ENCODE measurements at places on chromosomes 1 and 21.

DNA sequence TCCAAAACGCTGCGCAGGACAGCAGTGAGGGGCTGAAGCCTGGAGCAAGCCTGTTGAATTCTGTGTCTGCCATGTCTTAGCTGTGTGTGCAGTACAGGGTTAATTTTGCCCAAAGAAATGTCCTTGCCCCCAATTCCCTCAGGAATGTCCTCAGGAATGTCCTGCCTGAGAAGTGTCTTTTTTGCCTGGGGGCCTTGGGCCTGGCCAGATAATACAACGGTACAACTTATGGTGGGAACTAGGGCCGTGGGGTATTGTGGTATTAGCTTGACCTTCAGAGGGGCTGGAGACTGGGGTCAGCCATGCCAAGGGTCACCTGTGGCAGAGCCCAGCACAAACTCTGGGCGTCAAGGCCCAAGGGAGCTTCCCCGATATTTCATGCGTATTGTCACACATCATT is 107.7 kb downstream of the AJAP1 start:
- no peak for DNase-seq

DNA sequence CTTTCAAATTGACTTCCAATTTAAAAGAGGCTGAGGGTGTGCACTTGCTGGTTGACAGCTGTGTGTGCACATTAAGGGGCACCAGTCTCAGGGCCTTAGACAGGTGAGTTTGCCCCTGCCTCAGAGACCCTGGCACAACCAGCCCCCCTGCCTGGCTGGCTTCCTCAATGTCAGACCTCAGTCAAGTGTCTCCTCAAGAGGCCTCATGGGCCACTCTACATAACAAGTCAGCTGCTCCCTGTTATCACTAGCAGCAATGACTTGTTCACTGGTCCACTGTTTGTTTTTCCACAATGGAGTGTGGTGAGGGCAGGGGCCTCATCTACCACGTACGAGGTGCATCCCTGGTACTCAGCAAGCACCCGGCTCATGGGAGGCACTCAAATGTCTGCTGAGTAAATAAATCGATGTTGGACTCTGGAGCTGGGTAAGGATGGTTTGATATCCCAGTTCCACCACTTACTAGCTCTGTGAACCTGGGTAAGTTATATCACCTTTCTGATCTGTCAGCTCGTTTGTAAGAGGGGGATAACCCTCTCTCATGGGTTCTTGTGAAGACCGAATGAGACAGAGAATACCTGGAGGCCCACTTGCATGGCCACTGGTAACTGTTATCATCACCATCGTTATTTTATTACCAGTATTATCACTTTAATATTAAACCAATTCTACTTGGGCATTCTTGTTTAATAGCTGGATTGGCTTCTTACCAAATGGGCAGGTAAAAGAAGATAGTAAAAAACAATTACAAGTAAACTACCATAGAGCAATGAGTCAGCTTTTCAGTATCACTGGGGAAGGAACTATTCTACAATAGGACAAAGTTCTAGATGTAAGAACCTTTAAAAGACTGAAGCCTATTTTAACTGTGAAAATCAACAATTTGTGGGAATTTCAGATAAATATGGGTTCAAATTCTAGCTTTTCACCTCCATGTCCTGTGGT is 64.6 kb downstream of the SLC66A1 start:
- no peak for DNase-seq

GRCh38 chr1:71106658-71107322 is 26.0 kb upstream of the ZRANB2 start:
- DNase-seq: no peak

- no peak for DNase-seq
These were observed 83.8 kb upstream of the ETS2 start for GRCh38 chr21:38721958-38722357.

DNA sequence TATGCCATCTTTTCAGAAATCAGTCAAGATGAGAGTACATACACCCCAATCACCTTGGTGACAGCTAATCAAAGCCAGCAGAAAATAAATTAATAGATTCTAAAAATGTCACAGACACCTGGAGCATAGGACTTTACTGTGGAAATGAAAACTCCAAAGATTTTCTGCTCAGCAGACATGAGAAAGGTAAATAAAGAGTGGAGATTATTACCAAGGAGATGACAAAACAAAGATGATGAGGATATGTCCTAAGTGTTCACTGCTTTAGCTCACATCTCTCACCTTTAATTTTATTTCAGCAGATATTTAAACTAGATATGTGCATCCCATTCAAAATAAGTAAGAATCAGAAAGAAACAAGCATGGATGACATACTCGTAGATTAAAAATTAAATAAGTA is 14.8 kb upstream of the KCNT2 start:
- DNase-seq: no peak

GRCh38 chr21:23694390-23694789 is 1912.9 kb downstream of the MRPL39 start:
- DNase-seq: no peak

- no peak for DNase-seq
These were observed 34.9 kb upstream of the GADD45A start for GRCh38 chr1:67650061-67650460.

- no peak for DNase-seq
These were observed 94.4 kb downstream of the RASAL2 start for GRCh38 chr1:178188306-178188705.

DNA sequence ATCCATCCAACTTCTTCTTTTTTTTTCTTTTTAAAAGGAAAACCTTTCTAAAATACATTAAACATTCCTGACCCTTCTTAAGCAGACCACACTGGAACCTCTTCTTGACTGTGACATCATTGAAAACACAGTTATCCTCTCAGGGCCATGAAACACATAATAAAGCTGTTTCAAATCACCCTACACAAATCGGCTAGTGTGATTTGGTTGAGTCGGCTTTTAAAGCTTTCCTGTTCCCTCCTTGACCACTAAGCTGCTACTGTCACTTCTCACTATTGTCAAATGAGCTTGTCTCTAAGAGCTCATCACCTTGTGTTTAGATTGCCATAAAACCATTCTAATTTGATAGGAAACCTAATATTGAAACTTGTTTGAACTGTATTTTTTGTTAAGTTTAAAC is 5.9 kb downstream of the USP24 start:
- no peak for DNase-seq

DNA sequence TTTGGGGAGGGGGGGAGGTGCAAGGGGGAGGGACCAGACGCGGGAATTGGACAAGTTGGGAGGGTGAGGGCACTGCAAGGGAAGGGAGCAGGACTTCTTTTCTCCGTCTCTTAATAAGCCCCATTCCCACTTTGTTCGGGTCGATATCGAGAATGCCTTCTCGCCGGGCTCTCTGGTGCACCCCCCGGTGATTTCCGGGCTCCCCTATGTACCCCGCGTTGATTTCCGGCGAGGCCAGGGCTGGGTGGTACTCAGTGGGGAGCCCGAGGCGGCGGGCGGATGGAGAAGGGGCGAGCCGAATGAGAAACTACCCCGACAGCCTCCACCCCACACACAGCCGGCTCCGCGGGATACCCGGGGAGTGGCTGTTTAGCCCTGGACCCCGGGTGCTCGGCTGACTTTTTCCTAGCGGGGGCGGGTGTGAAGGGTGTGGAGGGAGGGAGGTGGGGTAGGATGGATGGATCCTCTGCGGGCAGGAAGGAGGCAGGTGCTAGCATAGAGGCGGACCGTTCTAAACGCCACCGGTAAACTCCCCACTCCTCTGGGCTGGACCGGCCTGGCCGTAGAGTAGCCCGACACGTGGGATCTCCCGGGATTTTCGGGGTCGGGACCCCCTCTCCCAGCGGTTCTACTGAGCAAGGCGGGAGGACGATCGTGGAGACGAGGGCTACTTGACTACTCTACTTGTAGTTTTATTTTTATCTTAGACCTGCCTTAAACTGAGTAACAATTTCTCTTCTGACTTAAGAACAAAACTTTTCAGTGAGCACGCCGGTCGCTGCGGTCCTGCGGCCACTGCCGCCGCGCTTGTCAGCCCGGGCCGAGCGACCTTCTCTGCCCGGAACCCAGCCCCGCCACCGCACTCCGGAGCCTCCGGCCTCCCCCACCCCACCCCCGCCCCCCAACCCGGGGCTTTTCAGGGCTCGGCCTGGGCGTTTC is 1.0 kb downstream of the RNF220 start:
- no peak for DNase-seq

- DNase-seq: no peak
These were observed 8.2 kb upstream of the TTC34 start for GRCh38 chr1:2809656-2810055.

DNA sequence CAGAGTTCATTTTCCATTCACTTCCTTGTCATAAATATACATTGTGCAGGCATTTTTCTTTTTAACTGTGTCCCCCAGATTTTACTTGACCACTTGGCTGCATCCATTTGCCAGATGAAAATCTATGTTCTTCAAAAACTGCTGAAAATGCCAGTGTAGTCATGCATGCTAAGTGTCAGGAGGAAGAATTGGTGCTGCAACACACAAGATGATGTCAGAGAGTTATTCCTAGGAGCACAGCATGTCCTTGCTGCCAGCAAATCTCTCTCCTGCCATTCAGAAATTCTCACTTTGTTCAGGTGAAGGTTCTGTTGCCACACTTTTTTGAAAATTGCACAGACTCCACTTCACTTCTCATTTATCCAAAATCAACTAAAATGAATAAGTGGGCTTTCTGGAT is 106.4 kb upstream of the MAGI3 start:
- DNase-seq: no peak

- DNase-seq: no peak
These were observed 16.7 kb downstream of the C1orf174 start for GRCh38 chr1:3883194-3883925.

GRCh38 chr21:42484966-42485365 is 11.1 kb downstream of the RSPH1 start:
- DNase-seq: no peak

GRCh38 chr1:42979036-42979430 is 20.4 kb upstream of the SLC2A1 start:
- DNase-seq: no peak

- DNase-seq: no peak
These were observed 136.6 kb downstream of the LIPI start for GRCh38 chr21:14074177-14074576.

DNA sequence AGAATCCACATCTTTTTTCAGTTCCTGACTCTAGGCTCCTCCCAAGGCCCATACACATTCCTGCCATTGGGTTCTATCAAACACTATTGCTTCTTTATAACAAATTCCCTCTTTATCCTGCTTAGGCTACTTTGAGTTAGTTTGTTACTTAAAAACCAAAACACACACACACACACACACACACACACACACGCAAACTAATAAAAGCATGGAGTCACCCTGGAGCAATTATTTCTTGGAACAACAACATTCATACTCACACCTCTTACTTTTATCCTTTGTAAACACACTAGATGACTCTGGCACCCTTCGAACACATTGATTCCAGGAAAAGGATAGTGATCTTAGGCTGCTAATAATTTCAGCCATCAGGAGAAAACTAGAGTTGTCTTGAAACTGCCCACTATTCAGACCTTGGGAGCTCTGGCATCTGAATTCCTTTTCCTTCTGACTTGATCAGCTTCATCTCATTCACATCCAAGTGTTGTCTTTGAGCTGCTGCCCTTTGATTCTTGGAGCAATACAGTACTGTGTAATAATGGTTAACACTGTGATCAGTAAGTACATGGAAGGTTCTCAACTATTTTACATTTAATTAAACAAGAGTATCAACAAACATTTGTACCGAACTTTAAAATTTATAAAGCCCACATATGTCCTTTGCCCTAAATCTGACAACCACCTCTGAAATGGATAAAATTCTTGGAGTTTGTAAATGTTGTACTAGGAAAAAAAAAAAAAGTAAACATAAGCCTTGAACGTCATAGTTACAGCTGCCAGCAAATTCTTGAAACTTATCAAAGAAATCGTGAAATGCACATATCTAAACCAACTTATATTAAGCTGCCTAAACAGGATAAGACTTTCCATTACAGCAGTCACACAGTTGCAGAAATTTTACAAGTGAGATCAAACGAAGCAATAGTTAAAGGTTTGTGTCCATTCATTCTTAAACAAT is 2.8 kb upstream of the SEC22B start:
- DNase-seq: no peak

DNA sequence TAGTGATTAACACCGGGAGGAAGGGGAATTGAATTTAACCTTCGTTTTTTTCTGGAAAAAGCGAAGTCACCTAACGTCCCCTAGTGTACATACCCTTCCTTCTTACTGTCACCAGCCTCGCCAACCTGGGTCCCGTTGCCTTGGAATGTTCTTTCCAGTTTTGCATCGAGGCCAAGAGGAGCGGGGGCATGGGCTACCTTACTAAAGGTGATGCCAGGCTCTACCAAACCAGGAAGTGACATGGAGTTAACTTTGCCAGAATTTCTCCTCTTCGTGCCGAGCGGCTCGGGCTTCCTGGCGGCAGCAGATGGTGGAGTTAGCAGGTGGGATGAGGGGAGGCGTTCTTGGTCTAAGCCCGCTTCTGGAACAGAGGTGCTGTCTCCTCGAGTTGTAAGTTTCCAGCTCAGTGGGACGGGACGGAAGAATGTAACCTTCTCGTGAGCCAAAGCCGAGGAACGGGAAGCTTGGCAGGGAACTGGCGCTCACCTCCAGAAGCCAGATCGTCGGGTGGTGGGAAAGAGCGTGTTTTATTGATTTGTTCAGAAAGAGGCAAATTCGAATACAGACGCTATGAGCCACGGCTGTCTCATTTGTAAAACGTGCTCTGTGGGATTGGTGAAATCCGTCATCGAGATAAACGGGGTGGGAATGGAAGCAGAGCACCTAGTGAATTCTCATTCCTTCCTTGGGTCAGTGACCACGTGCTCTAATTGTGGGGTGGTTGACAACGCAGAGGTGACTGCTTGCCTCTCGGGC is 486 bp downstream of the NIPAL3 start:
- no peak for DNase-seq

GRCh38 chr1:52032785-52033131 is 852 bp downstream of the KTI12 start:
- no peak for DNase-seq

- no peak for DNase-seq
These were observed 281.1 kb downstream of the MRPL39 start for GRCh38 chr21:25326181-25326580.

- no peak for DNase-seq
These were observed 4.2 kb upstream of the BSDC1 start for GRCh38 chr1:32398401-32398800.

DNA sequence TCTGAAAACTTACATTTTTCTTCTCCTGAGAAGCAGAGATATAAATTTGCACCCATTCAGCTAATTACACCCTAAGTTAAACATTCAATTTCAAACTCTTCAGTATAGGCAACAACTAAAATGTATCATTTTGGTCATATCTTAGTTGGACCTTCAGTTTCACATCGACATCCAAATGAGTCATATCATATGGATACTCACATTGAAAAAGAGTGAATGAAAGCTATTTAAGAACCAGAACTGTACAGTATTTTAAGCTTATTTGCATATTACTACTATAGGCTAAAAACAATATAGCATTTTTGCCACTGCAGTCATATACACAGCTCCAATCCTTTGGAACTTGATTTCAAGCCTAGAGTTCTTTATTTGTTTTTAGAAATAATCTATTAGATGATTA is 33.6 kb downstream of the USP25 start:
- DNase-seq: no peak

Data from cortex of kidney (tissue), 1 donor.